Naive thymus-derived CD8-positive, alpha-beta T cell (primary cell): ENCODE measurements at places on chromosomes 2 and 18. TPM values are rescaled to one million over a fixed set of nuclear protein-coding genes. Genes with fewer than 3 reads are reported as not detected.

The BCL11A gene
- total RNA-seq: 10.1 TPM

- H3K36me3 ChIP-seq: no peaks in the 10 kb centered on the region
- no peaks in the 10 kb centered on the region for H3K27me3 ChIP-seq
- H3K4me3 ChIP-seq: peak overlapping the region; percentile 26
- peaks cover 21% of the 10 kb centered on the region for H3K4me1 ChIP-seq
These were observed 3.7 kb upstream of the ATG16L1 start for GRCh38 chr2:233247744-233248143.

DNA sequence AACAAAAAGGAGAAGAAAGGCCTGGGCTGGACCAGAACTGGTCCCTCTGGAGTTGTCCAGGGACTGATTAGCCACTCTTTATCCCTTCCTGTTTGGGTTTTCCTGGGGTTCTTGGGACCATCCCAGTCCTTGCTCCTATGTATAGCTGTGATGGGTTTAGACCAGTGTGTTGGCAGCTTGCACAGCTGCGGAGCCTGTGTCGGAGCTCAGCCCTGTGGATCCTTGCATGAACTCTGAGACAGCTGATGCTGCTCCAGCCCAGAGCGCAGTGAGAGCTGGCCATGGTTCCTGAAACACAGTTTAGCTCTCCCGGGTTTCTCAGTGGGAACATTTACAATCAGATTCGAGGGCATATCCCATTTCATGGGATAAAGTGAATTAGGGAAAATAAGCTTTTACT, 16.9 kb downstream of the IMPA2 start:
- no peak overlapping the region for H3K4me3 ChIP-seq
- no peak overlapping the region for H3K27ac ChIP-seq
- H3K36me3 ChIP-seq: no peaks in the 10 kb centered on the region
- no peaks in the 10 kb centered on the region for H3K27me3 ChIP-seq
- DNase-seq: no peak
- peaks cover 7% of the 10 kb centered on the region for H3K4me1 ChIP-seq

- H3K4me3 ChIP-seq: no peak overlapping the region
- H3K4me1 ChIP-seq: peaks cover 4% of the 10 kb centered on the region
- peaks cover 4% of the 10 kb centered on the region for H3K27me3 ChIP-seq
- no peak overlapping the region for H3K27ac ChIP-seq
These were observed 15.3 kb downstream of the TWIST2 start for GRCh38 chr2:238863231-238863630.

- peaks cover 9% of the 10 kb centered on the region for H3K27me3 ChIP-seq
- no peak for DNase-seq
- H3K36me3 ChIP-seq: no peaks in the 10 kb centered on the region
- H3K4me3 ChIP-seq: no peak overlapping the region
These were observed 20.3 kb upstream of the KCNF1 start for GRCh38 chr2:10891390-10891789.
